ENCODE measurements at places on chromosomes 12 and 14. TPM values are rescaled to one million over a fixed set of nuclear protein-coding genes. Genes with fewer than 3 reads are reported as not detected.

PRB2 gene
- not detected for total RNA-seq

FAM181A gene
- not detected for total RNA-seq

AQP6 gene
- total RNA-seq, result not detected

TCTN1 gene
- total RNA-seq, result 40.6 TPM

CAPS2 gene
- total RNA-seq, result 8.4 TPM

ENDOU gene
- not detected for total RNA-seq

KRT82 gene
- 0.29 TPM for total RNA-seq

DNA sequence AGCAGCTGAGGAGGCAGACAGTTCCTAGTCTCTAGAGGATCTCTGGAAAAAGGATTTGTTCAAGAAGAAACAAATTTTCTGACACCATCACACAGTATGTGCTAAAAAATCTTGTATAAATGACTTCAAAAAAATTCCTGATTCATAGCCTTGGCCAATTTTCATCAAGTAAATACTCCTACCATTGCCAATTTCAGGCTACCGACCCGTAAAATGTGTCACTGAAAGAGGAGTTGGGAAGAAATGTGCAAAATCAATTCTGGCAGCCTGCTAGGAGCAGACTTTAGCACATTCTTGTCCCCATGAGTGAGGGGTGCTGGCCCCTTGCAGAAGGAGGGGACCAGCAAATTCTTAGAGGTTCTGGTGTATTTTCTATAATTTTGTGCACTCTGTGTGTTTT is 109.4 kb downstream of the TMEM30B start:
- DNase-seq, result no peak

GRCh38 chr12:88448337-88448915 is 131.8 kb downstream of the KITLG start:
- DNase-seq, result no peak

GRCh38 chr12:121214166-121214777 is 4.3 kb downstream of the P2RX4 start:
- DNase-seq, result no peak

DNA sequence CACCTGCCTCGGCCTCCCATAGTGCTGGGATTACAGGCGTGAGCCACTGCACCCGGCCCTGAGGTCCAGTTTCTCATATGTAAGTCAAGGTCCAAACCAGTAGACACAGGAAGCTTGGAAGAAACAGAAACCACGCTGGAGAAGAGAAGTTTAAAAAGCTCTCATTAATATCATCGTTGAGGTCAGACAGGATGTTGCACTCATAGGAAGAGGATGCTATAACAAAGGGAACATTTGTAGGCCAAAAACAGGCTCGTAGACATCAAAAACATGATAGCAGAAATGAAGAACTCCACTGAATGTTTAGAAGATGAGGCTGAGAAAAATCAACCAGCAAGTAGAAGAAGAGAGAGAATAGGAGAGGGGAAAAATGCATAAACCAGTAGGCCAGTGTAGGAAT is 46.8 kb downstream of the ACACB start:
- DNase-seq, result no peak

GRCh38 chr12:106291342-106291741 is 11.2 kb upstream of the TCP11L2 start:
- no peak for DNase-seq

- DNase-seq, result no peak
Measured at GRCh38 chr14:72891666-72892102, 2.2 kb downstream of the DPF3 start.

DNA sequence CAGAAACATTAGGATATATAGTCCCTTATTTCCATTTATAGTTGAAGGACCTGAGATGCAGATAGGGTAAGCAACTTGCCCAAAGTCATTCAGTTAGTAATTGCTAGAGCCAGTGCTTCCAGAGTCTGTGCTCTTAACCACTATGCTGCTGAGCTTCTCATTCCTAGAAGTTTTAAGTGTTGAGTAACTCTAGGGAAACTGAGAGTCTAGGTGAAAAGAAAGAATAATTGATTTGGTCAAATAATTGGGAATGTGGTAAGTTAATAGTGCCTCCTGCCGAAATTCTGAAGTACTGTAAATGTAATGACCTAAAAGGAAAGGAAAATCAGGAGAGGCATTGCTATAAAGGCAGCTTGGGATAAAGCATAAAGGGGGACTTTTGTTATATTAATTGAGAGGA is 14.1 kb downstream of the PYROXD1 start:
- DNase-seq, result no peak

- no peak for DNase-seq
Measured at GRCh38 chr12:54369597-54370131, 5.4 kb upstream of the GPR84 start.

DNA sequence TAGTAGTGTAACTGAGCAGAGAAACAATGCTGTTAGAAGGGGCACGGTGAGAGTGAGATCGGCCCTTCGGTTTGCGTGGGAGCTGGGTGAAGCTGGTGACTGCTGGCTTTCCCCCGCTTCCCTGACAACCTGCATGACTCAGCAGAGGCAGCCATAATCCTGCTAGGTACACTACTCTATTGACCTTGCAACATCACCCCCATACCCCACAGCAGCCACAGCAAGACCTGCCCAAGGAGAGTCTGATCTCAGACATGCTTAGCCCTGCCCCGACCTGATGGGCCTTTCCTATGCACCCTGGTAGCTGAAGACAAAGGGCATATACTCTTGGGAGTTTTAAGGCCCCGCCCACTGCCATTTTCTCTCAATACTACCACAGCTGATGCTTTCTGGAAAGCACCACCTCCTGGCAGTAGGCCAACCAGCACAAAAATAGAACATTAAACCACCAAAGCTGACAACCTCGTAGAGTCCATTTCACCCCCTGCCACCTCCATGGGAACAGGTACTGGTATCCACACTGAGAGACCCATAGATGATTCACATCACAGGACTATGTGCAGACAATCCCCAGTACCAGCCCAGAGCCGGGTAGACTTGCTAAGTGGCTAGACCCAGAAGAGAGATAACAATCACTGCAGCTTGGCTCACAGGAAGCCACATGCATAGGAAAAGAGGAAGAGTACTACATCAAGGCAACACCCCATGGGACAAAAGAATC is 75.9 kb upstream of the RGS6 start:
- DNase-seq, result no peak

DNA sequence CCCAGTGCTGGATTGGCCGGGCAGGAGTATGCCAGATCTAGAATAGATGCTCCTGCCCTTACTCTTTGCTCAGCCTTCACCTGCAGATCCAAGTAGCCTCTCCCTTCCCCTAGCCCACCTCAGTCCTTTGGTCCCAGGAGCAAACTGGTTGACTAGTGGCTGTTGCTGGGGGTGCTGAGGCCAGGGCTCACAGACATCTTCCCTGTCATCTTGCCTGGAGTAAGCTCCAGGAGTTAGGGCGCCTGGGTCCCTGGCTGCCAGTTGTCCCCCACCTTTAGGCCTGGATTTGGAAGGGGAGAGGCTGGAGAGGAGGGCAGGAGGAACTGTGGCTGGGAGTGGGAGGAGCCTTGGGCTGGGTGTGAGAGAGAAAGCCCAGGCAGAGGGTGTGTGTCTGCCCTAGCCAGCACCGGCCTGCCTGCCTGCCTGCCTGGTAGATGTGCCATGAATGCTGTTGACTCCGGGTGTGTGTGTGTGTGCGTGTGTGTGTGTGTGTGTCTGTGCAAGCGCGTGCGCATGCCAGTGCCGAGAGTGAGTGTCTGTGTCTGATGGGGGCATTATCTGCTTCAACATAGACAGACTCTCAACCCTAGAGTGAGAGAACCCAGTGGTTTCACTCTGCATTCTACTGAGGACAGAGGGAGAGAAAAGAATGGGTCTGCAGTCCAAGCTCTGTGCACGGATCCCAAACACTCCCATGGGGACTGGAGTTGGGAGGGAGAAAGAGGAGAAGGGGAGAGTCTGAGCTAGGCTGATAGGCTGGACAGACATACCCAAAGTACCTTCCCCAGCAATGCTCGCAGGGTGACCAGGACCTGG is 845 bp upstream of the RARG start:
- DNase-seq, result peak; percentile 49

GRCh38 chr12:118645219-118645618 is 268.9 kb downstream of the SUDS3 start:
- peak; percentile 25 for DNase-seq

GRCh38 chr12:111057701-111058425 is 137.5 kb upstream of the MYL2 start:
- DNase-seq, result no peak

- peak; percentile 55 for DNase-seq
Measured at GRCh38 chr12:84165998-84166571, 746.5 kb downstream of the SLC6A15 start.

DNA sequence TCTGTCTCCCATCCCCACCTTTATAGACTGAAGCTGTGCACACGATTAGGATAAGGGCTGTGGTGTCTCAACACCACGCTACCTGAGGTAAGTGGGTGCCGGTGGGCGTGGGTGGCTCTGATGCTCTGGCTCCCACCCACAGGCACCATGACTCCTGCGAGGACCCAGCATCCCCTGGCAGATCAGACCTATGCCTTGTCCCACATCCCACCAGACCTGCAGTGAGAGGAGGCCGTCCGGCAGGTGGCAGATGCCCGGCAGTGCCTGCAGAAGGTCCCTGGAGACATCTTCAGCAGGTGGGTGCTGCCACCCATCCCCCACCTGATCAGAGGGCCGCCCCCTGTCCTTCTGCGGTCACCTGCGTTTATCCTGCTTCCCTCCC is 104.4 kb upstream of the PRB2 start:
- no peak for DNase-seq

- no peak for DNase-seq
Measured at GRCh38 chr14:95258754-95259593, 60.7 kb downstream of the CLMN start.

GRCh38 chr12:105417732-105418131 is 87.2 kb downstream of the C12orf75 start:
- DNase-seq, result no peak

DNA sequence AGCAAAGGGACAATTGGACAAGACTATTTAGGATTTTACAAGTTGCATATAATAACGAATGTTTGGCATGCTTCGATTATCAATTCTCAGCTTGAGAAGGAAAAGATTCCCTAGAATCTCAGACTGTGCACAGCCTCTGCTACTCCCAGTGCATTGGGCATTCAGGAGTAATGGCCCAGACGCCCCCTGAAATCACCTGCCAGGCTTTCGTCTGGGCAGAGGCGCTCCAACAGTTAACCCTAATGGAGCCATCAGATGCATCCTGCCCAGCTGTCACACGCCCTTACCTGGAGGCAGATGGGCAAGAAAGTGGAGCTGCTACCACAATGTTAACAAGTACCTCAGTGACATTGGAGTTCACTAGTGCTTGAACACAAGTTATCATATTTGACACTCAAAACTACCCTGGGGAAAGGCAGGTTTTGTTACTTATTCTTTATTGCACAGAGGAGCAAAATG is 927 bp upstream of the LRP6 start:
- DNase-seq, result peak; percentile 13

GRCh38 chr14:102849526-102850379 is 72.5 kb downstream of the TRAF3 start:
- DNase-seq, result no peak

Data from PC-3 (cell line).